ENCODE measurements at places on chromosomes 1 and 21.

GRCh38 chr1:7007902-7008301 is 222.6 kb downstream of the CAMTA1 start:
- no peak for DNase-seq

- DNase-seq: peak; percentile 82
These were observed 12.5 kb upstream of the ATF3 start for GRCh38 chr1:212595787-212596714.

DNA sequence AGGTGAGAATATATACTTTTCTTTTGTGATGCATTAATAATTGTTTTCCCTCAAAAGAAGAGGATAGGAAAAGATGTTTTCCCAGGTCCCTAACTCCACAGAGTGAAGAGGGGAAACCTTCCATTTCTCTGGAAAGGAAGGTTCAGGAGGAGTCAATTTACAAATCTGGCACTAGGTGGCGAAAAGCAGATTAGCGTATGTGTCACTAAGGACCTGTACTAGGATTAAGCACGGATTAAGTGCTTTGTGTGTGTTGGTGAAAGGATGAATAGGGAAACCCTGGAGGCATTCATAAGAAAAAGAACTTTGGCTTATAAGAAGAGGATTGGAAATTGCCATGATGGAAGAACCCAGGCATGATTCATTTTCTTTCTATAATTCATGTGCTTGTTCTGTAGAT is 410.1 kb upstream of the PLXNA2 start:
- no peak for DNase-seq

DNA sequence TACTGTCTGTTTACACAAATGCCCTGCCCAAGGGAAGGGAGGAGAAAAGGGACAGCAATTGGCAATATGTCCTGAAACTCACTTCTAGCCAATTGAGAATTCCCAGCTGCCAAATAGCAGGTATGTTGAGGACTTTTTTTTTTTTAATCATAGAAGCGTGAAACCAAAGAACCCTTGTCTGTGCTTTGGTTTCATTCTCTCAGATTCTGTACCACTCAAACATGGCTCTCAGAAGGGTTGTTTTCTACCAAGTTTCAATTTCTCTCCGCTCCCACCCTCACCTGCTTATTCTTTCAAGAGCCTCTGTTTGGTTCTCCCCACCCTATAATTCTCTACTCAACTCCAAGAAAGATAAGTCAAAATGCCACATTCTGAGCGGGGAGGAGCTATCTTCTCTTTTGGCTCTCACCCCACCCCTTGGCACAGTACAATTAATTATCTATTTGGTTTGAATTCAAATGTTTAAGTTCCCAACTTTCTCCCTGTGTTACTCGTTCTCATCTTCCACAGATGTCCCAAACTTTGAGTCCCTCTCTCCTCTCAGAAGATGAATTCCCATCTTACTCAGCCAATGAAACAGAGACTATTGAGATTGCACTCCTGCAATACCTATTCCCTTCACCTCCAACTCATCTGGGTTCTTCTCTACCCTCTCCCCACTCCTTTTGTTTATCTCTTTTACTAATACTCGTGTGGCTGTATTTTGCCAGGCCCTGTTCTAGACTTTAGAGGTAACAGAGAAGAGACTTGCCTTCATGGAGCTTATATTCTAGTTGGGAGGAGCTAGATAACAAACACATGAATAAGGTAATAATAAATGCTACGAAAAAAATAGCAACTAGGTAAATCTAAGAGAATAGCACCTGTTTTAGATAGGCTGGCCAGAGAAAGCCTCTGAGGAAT is 3.9 kb upstream of the TP53BP2 start:
- no peak for DNase-seq

- DNase-seq: no peak
These were observed 43.2 kb downstream of the FMO4 start for GRCh38 chr1:171357179-171357578.
